ENCODE measurements at places on chromosomes 5 and 9. TPM values are rescaled to one million over a fixed set of nuclear protein-coding genes. Genes with fewer than 3 reads are reported as not detected.

DNA sequence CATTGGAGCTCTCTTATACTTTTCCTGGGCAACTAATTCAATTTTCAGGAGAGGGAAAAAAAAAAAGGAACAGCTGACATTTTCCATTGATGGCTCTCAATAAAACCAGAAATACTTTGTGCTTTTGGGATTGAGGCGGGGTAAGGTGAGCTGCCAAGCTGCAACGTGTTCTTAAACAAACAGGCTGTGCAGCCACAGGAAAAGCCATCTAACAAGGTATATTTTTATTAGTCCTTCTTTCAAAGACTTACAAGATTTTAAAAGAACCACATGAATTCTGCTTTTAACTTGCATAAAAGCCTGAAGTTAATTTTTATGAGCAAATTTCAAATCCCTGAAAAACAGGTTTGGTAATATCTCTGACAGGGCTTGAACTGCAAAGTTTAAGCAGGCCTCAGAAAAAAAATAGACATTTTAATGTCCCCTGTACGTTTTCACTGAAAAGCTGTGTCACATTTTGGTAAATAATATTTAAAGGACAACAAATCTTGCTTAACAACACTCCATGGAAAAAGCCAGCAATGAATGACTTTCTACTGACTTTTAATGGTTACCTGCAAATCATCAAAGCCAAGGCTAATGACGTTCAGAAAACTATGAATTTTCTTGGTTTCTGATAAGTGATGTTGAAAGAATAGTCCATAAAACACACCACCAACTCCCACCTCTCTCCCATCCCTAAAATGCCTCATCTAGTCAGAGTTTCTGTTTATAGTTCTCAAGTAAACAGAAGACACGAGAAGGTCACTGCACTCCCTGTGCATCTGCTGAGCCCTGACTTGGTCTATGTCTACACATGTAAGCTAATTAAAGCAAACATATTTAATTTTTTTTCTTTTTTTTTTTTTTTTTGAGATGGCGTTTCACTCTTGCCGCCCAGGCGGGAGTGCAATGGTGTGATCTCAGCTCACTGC is 433.6 kb downstream of the PIK3R1 start:
- DNase-seq: no peak

GRCh38 chr5:1728846-1729245 is 70.8 kb downstream of the MRPL36 start:
- no peak for DNase-seq

DNA sequence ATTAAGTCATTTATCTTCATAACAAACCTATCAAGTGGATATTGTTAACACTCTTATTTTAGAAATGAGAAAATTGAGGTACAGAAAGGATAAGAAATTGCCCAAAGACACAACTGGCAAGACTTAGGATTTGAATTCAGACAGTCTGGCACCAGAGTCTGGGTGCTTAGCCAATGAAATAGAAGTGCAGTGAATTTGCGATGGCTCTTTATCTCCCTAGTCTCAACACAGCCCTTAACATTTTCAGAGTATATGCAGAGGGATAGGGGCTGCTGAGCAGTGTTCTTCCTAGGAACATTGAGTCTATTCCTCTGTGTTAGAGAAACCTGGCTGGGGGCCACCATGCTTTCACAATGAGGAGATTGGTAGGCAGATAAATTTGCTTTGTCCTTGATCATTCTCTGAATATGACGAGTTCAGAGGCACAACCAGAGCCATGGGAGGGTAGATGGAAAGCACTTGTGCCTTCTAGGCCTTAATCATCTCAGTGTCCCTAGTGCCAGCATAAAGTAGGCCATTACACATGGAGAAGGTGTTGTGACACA is 6.1 kb upstream of the FSD1L start:
- DNase-seq: no peak

Gene CBY3
- polyA plus RNA-seq: not detected

Gene HINT1
- polyA plus RNA-seq: 408 TPM

Gene SOHLH1
- polyA plus RNA-seq: not detected
